ENCODE measurements at places on chromosomes 1 and 21. TPM values are rescaled to one million over a fixed set of nuclear protein-coding genes. Genes with fewer than 3 reads are reported as not detected.

DNA sequence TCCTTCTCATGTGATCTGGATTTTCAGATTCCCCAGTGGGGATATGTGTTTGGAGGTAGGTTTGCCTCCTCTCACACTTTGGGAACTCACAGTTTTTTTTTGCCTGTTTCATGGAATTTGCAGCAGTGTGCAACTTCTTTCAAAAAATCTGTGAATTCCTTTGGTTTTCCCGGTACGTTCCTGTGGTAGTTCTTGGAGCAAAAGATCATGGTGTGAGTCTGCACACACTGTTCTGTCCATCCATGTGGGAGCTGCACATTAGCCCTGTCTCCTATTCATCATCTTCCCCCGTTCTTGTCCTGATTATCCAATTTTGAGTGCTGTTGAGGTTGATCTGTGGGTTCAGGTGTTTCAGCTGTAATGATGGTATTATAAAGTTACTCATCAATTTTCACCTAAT, 30.3 kb upstream of the TACSTD2 start:
- no peak for DNase-seq

DNA sequence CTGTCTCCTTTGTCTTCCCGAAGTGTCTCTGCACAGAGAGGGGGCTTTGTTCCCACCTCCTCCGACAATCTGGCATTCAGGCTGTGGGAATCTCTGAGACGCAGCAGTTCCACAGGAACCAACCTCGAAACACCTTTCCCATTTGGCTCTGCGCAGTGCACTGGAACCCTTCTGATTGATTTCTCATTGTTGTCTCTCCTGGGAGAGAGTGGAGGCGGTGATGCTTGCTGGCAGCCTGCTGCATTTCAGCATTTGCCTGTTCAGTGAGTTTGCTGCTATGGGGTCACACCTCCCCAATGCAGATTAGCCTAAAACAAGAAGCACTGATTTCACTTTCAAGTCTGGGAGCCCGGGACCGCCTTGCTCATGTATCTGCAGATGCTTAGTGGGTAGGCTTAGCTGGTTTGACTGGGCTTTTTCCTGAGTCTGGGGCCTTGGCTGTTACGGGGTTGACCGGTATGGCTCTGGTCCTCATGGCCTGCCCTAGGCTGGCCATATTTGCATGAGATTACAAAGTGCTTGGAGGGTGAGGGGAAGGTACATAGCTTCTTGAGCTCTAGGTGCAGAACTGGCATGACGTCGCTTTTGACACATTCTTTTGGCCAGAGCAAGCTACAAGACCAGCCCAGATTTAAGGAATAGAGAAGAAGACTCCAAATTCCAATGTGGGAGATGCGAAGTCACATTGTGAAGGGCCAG, 695.3 kb downstream of the PTPRU start:
- no peak for DNase-seq

DNA sequence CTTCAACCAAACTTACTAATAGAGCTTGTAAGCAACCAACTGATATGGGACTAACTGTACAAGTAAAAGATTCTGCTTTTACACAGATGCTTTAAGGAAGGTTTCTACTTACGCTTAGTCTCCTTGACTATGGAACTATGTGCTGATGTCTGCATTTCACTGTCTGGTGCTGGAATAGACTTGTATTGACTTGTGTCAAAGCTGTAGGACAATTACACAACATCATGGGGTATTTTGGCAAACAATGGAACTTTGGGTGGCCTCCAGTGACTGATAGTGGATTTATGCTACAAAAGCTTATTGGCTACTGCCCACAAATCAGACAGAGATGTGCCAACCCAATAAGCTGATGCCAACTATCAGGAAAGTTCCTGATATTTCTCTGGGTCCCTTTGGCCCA, 10.6 kb downstream of the CBR1 start:
- no peak for DNase-seq

GRCh38 chr1:67951014-67951413, 99.4 kb downstream of the DIRAS3 start:
- DNase-seq: no peak

DNA sequence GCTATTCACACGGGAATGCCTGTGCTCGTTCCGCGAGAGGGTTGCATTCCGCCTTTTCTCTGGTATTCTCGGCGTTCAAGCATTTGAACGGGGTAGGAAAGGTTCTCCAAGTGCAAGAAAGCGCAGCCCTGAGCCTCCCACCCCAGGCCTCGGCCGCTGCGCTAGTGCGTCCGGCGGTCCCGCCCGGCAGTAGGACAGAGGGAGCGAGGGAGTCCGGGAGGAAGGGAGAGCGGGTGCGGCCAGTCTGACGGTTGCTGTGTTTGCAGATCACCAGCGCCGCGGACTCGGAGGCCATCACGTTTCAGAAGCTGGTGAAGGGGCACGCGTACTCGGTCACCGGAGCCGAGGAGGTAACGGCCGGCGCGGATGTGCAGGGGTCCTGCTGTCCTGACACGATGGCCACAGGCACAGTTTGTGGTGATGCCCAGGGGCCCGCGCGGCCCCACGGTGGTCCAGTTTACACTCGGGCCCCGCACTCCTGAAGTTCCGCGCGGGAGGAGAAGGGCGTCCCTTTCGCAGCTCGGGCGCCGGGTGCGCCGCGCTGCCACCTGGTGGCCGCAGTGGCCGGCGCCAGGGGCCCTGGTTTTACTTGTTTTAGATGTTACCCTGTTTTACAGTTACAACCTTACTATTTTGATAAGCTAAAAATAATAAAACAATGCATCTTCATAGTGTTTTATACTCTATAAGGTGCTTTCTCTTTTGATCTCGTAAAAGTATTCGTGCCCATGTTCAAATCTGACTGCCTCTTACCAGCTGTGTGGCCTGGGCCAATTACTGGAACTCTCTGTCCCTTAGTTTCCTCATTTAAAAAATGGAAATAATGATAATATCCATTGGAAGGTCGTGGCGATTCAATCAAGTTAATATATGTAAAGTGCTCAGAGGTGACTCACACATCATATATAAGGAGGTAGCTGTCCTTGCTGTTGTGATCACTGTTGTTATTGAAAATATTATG, 36.7 kb downstream of the CAPN2 start:
- DNase-seq: peak; percentile 72

Gene PMVK
- 60.3 TPM for total RNA-seq

DNA sequence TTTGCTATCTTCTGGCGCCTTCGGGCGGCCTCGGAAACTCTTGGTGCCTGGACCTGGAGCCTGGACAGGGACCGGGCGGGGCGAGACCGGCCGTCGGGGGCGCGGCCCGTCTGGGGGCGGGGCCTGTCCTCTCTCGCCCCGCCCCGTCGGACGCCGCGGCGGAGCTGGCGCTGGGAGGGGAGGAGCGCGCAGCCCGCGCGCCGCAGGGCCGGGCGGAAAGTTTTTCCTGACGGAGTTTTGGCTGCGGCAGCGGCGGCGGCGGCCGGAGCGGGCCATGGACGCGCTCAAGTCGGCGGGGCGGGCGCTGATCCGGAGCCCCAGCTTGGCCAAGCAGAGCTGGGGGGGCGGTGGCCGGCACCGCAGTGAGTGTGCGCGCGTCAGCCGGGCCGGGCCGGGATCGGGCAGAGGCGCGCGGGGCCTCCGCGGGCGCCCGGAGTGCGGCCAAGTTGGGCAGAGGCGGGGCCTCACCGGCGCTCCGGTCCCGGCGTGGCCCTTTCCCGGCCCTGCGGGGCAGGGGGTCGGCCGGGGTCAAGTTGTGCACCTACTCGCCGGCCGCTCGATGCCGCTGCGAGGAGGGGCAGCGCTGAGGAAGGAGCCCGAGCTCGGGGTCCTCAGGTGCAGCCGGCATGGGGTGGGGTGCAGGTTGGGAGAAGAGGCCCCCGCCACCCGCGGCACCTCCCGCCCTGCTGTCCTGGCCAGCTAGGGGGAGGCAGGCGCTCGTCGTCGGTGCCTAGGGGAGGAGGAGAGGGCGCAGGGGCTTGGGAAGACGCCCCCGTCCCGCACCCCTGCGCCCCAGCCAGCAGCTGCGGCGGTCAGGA, at the start of gene LDLRAP1:
TSS of gene LDLRAP1 (plus strand) at position 182 of the 818 bp plus-strand sequence. CDS start at position 275, 93 bp downstream.
- DNase-seq: peak; percentile 74

- no peak for DNase-seq
These were observed 17.3 kb downstream of the PCSK9 start for GRCh38 chr1:55056632-55056992.

Gene CELA3B
- not detected for total RNA-seq
